ENCODE measurements at places on chromosomes 4 and X.

- DNase-seq, result no peak
Measured at GRCh38 chrX:88244066-88244465, 503.0 kb upstream of the CPXCR1 start.

GRCh38 chrX:149491812-149492211 is 13.3 kb downstream of the IDS start:
- no peak for DNase-seq

DNA sequence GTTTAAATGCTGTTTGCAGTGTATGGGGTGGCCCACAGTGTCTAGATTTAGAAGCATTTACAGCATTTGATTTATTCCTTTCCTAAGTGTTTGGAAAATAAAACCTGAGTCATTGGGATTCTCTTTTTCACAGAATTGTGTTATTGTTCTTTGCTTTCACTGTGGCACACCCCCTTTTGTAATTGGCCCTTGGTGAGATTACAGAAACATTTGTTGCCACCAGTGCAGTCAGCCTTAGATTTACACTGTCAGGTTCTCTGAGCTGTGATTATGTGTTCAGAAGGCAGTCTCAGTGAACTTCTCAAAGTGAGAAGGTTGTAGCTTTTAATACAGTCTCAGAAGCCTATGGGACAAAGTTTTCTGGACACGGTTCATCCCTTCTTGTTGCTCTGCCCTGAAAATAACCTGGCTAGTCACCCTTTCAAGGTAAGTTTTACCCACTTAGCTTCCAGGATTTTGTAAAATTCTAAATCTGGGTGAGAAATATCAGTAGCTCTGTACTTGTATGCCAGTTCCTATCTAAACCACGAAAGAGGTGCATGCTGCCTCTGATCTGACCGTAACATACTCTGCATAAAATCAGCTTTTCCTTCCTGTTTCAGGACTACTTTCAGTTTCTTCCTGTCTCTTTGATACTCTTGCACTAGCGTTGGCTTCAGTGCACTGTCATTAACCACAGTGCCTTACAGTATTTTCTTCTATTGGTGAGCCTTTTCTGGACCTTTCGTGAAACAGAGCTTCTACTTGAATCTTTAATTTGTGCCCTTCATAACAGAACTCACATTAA is 12.6 kb downstream of the RUFY3 start:
- DNase-seq, result no peak

GRCh38 chr4:85854546-85854945 is 379.6 kb downstream of the ARHGAP24 start:
- no peak for DNase-seq

DNA sequence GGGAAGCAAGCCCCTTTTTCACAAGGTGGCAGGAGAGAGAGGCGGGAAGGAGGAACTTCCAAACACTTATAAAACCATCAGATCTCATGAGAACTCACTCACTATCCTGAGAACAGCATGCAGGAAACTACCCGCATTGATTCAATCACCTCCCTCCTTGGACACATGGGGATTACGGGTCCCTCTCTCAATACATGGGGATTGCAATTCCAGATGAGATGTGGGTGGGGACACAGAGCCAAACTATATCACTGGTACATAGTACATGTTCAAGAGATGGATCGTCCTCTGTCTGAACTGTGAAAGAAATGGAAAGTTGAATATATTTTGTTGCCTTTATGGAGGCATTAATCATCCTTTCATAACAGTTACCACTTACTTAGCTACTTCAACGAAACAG is 12.8 kb downstream of the EREG start:
- DNase-seq, result no peak

DNA sequence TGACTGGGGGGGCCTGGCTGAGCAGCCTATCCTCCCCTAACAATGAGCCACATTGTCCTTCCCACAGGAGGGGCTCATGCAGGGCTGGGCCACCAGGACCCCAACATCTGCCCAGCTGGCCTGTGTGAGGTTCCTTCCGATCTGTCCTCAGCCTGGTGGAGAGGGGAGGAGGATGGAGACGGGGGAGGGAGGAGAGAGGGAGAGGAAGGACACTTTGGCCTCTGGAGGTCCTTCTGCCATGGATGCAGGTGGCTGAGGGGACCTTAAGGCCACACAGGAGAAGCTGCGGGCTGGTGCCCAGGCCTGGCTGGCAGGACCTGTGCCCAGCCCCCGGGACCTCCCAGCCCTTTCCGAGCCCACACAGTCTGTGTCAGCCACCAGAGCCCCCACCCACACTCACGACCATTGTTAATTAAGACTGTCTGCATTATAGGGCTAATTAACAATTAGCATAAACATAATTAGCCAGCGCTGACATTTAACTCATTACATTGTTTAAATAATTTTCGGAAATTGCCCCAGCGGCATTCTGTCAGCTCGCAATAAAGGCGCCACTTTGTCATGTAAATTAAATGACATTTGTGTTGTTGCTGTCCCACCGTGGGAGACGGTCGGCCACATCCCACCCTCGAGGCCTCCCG is 53.0 kb upstream of the NKX1-1 start:
- no peak for DNase-seq

- no peak for DNase-seq
Measured at GRCh38 chr4:145473203-145473602, 8.4 kb upstream of the SMAD1 start.

DNA sequence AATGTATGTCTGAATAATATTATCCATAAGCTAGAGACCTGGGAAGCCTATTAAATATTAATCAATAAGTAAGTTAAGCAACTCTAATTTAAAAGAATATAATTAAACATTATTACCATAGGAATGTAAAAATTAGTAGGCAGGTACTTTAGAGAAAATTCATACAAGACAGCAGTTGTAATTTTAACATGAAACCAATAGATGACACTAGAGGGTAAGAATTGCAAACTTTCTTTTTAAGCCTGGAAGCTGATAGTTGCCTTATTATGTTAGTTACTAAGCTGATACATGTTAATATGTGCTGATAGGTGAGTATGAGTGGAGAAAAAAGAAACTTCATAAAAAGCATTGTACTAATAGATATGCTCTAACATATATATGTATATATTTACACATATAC is 1157.4 kb downstream of the FAM133A start:
- DNase-seq, result no peak

- DNase-seq, result no peak
Measured at GRCh38 chr4:1255151-1255550, 6.2 kb upstream of the CTBP1 start.

DNA sequence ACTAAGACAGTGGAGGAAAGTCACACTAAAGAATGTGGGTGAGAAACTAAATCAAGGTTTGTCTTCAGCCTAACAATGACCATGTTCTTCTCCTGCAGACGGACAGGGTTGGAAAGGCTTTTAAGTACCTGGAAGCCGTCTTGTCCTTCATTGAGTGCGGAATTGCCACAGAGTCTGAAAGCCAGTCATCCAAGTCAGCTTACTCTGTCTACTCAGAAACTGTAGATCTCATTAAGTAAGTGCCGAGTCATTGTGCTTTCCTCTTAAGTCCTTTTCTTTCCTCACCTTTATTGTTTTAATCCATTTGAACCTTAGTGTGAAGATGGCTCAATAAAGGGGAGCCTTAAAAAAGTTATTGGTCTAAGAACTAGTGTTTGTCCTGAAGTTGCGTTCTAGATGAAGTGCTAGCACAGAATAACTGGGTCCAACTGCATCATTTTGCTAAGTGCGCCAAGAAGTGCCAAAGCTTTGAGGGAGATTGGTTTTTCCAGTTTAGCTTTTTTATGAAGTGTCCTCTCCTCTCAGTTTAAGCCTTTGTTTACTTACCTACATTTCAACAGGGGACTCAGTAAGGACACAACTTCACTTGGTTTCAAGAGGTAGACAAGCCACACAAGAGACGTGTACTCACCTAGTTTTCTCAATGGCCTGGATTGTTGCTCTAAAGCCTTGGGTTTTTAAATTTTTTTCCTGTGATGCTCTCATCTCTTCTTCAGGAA is 89.3 kb downstream of the KLHL8 start:
- no peak for DNase-seq

- no peak for DNase-seq
Measured at GRCh38 chr4:147901388-147901787, 169.5 kb downstream of the ARHGAP10 start.

DNA sequence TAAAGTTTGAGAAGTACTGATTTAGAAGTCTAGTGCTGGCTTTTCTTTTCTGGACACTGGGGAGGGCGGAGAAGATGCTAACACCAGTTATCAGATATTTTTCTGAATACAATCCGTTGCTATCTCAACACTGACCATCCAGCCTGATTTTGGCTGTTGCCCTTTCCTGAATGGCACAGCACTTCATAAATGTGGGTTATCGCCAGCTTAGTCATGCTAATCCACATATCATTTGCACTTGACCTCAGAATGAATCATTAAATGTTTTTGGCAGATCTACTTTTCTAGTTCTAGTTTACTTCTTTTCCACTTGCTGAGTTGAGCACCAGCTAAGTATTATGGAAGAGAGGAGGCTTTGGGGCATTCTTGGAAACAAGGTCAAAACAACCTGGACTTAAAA is 60.8 kb upstream of the ESX1 start:
- DNase-seq, result no peak

- DNase-seq, result no peak
Measured at GRCh38 chrX:138875472-138875871, 164.0 kb upstream of the FGF13 start.

DNA sequence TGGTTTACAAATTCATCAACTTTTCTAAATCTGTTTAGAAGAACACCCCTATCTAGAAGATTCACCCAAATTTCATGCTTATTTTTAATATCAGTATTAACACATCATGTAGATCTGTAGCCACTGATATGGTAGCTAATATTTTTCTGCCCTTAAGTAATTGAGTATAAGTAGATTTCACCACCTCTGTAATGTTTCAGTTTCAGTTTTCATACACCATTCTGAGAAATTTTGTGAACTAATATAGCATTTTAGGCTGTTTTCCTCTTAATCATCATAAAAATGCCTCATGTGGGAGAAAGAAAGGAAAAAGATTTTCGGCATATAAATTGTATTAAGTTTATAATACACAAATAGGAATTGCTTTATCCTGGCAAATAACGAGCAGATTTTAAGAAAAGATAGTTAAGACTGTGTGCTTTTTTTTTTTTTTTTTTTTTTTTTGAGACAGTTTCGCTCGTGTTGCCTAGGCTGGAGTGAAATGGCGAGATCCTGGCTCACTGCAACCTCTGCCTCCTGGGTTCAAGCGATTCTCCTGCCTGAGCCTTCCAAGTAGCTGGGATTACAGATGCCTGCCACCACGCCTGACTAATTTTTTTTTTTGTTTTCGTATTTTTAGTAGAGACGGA is 21.4 kb upstream of the RBPJ start:
- DNase-seq, result no peak

DNA sequence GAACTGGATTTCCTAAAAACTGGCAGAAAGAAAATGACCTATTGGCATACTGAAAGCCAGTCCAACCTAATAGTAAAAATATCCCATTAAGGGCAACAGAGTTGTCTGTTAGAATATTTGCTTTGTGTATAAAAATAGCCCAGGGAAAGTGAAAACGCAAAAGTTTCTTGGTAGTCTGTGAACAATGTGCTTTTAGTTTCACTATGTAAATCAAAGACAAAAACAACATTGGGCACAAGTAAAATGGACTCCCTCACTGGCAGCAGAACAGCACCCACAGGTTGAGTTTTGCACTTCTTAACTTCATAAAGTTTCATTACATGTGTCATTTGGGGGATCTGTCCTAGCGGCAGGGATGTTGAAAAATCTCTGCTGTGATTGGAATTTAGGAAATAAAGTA is 4.3 kb upstream of the FGG start:
- DNase-seq, result no peak

- no peak for DNase-seq
Measured at GRCh38 chrX:10259716-10260115, 102.9 kb downstream of the CLCN4 start.
